ENCODE measurements at places on chromosomes 5 and 9.

DNA sequence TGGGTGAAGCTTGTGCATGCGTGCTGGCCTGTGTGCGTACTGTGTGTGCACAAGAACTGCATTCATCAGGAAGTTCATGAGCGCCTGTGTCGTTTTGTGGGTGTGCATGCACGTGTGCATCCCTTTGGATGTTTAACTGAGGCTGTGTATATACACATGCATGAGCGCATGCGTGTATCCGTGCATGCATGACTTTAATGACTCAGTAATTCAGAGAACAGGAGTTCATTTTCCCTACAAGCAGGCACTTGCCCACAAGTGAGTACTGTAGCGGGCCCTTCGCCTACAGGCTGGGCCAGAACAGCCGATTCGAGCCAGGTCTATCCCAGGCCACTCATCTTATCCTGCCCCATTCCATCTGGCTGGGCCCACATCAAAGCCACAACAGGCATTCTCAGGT, 29.8 kb downstream of the CORO2A start:
- DNase-seq: no peak

DNA sequence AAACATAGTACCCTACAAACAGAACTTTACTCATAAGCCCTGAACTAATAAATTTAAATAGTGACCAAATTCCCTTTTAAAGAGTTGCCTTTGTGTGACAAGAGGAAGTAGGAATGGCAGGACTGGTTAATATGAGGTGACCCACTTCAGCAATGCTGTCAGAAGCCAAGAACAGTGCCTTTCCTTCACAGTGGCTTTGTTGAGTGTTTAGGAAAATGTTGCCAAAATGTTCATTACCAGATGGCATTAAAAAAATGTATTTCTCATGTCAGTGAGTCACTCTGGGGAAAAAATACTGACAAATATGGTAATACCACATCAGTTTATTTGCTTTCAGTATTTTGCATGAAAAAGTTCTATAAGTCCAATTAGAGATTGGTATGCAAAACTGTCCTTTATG, 103.3 kb downstream of the DIRAS2 start:
- no peak for DNase-seq

DNA sequence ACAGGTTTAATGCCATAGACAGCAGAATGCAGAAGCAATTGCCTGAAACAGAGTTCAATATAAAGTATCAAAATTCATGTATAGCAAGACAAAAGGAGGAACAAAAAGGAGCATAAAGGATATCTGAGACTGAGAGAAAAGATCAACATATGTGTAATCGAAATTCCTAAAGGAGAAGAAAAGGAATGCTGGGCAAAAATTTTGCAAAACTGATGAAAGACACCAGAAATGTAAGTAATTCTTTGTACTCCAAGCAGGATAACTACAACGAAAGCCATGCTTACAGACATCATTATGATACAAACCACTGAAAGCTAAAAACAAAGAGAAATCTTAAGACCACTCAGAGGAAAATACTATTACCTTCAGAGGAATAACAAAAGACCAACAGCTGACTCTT, 72.8 kb upstream of the MTAP start:
- DNase-seq: no peak

DNA sequence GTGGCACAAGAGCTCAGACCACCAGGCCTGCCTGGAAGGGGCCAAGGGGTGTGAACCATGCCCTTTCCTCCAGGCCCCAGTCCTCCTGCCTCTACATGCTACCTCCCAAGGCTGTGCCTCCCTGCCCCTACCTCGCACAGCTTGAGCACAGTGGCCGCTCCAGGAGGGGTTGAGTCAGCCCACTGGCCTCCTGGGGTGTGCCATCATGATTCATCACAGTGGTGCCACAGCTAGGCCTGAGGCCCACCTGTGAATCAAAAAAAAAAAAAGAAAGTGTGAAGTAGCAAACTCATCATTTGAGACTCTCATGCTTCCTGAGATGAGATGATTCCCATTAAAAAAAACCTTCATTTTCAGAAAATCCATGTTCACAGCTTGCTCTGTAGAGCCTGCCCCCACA, 240.5 kb downstream of the HSPA4 start:
- no peak for DNase-seq

DNA sequence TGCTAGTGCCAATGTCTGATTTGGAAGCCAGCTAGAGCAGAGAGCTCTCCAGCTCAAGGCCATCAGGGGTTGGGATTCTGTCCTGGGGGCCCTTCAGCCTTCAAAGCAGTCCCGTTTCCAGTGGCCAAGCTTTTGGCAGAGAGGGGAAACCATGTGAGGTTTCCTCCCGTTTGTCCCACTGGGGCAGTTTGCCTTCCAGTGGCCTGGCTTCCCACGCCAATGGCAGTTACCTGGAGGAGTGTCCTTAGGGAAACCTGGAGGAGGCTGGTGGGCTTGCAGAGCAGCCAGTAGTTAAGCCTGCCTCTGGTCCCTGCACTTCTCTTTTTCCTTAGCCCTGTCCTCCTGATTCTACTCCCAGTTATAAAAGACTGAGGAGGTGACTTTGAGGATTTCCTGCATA, 37.7 kb downstream of the FGD3 start:
- no peak for DNase-seq

DNA sequence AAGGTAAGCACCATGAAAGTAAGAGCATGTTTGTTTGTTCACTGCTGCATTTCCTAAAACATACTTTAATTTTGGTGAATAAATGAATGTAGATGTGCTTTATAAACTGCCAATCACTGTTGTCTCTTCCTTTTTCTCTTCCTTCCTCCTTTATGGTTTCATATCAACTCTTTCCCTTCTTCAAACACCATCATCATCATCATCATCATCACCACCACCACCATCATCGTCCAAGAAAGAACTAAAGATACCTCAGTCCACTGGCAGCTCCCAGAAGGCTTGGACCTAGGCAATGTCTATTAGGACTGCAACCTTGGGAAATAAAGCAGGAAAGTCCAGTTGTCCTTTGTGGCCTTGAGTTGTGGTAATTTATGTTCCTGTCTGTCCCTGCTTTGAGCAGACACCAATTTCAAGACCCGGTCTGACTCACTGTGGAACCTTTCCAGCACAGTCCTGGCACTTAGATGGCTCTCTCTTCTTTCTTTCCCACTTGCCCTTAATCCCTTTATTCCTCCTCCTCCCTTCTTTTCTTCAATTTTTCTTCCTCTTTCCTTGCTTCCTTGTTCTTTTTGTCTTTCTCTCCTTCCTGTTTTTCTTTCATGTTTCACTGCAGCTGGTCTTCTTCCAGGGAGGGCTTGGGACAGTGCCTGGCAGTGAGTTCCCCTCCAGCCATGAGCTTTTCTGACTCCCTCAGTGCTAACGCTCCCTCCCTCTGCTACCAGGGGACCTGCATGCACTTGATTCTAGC, 99.3 kb downstream of the ANGPTL2 start:
- no peak for DNase-seq

GRCh38 chr5:16726538-16726946, 109.7 kb upstream of the RETREG1 start:
- no peak for DNase-seq

DNA sequence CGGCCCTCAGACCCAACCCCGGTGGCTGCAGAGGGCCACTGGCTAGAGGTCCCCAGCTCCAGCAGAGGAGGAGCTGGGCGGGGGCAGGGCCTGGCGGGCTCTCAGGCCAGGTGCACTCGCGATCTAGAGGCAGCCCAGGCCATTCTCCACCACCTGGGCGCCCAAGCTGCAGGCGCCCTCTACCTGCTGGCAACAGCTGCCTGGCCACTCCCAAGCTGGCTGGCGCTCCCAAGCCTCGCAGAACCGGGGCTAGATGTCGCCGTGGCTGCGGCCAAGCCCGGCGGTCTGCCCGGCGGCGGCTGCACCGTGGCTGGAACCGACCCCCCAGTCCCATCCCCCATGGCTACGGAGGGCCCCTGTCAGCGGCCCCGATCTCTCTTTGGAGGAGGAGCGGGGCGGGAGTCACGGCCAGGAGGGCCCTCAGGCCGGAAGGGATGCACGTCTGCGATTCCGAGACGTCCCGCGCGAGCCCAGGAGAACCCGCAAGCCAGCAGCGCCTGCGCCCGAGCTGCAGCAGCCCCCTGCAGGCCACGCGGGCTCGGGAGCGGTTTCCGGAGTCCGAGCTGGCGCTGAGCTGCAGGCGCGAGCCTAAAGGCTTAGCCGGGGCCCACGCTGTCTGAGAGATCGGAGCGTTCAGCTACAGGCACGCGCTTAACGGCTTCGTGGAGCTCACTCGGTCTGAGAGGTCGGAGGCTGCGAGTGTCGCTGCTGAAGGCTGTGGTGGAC, 44.3 kb upstream of the BICD2 start:
- DNase-seq: no peak

DNA sequence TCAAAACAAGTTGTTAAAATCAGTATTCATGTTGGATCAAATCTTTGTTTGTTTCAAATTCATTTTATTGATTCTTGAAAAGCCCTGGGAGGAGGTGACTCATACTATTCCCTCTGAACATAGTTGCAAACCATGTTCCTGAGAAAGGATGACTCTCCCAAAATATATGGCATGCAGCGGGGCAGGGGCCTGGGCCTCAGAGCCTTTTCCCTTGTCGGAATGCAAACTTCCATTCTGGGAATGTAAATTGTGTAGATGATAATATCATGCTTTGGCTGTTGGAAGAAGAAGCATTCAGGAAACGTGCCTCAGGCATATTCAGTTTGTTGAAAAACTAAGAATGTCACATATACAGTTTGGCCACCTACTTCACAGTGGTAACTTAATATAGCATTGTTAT, 242.0 kb downstream of the AUH start:
- DNase-seq: no peak

- no peak for DNase-seq
Observed at GRCh38 chr9:34256104-34256503, 73.0 kb downstream of the KIF24 start.

DNA sequence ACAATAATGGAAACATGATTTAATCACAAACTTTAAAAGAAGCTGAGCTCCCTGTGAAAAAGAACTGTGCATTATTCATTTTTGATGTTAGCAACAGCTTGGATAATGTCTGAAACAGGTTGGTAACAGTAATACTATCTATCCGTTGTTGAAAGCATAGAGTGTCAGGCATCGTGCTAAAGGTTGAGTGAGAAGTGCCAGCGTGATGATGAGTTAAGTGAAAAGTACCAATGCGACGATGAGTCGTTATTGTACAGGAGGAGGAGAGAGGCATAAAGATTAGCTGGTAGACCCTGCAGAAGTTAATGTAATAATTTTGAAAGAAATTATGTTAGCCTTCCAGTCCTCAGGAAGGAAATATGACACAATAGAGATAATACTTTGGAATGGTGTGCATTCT, 593.6 kb downstream of the MAT2B start:
- DNase-seq: no peak

- DNase-seq: no peak
Observed at GRCh38 chr9:130755377-130756007, 61.9 kb downstream of the EXOSC2 start.

GRCh38 chr5:177491429-177491945, 5.9 kb downstream of the PDLIM7 start:
- no peak for DNase-seq

DNA sequence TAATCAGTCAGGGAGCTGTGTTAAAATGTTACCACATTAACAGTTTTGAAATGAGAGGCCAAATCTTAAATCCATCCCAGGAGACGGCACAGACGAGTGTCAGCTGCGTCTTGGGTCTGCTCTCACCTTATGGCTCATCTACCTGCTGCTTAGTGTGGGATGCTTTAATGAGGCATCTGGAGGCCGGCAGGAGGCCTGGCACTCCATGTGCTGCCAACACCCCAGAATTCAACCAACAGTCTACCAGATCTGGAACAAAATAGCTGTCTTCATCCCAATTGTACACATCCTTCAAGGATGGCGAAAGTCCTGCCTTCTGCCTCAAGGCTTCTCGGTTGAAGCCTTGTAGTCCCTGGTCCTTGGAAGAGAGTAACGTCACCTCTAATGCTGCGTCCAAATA, 12.0 kb downstream of the PRKACG start:
- no peak for DNase-seq

DNA sequence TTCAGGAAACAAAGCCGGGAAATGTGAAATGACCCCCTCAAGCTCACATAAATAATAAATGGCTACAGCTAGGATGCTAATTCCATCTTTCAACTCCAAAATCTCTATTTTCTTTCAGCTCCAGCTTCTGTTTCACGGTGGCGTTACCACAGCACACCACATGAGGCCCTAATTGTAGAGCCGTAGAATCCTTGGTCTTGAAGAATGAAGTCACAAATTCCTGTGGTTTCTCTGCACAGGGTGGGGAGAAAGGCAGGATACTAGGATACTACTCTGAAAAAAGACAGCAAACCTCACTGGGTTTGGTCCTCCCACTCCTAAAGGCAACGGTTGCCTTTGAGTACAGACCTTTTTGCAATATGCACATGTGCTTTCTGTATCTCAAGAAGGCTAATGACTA, 13.9 kb upstream of the RARS1 start:
- no peak for DNase-seq

DNA sequence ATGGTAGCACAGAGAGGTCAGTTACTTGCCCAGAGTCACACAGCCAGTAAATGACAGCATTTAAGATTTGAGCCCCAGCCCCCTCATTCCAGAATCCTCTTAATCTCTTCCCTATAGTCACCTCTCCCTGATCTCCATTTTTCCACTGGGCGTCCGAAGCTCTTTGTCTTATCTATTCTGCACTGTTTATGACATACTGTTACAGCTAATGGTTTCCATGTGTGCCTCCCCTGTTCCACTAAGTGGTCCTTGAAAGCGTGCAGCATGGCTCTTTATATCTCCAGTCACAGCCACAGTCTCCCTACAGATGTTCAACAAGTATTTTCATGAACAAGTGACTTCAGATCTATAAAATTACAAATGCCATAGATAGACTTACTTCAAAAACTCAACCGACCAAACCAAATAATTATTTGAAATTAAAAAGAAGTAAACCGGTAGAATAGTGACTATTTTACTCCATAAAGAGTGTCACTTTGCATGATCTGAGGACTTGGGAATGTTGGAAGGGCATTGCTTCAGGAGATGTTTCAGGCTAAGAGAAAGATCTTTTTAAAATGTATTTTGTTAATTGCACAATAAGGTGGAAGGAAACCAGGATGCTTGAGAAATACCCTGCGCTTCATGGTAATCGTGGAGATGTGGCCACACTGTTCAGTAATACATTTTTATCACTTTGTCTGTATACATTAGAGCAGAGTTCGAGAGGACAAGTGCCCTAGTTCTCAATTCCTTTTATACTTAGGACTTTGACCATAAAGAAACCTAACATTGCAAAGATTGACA, 237.2 kb downstream of the FBXL7 start:
- no peak for DNase-seq

GRCh38 chr9:36093384-36093783, 43.1 kb upstream of the GLIPR2 start:
- DNase-seq: no peak

DNA sequence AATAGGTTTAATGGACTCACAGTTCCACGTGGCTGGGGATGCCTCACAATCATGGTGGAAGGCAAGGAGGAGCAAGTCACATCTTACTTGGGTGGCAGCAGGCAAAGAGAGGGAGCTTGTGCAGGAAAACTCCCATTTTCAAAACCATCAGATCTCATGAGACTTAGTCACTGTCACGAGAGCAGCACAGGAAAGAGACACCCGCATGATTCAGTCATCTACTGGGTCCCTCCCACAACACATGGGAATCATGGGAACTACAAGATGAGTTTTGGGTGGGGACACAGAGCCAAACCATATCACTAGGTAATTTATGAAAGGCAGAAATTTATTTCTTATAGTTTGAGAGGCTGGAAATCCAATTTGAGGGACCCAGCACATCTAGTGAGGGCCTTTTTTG, 40.0 kb downstream of the MTREX start:
- DNase-seq: no peak

- DNase-seq: peak; percentile 18
Observed at GRCh38 chr5:6745706-6746222, 32.5 kb downstream of the TENT4A start.

GRCh38 chr5:68251804-68252522, 36.4 kb downstream of the PIK3R1 start:
- DNase-seq: no peak

- DNase-seq: no peak
Observed at GRCh38 chr5:32586276-32586599, 881 bp downstream of the SUB1 start.

Measured in renal cortex interstitium (tissue), 15 donors.